ENCODE measurements at places on chromosomes 16 and 17. TPM values are rescaled to one million over a fixed set of nuclear protein-coding genes. Genes with fewer than 3 reads are reported as not detected.
A peak's percentile ranks its signal among the peaks of the same experiment; 100 is the strongest.

- no peak for DNase-seq
Measured at GRCh38 chr17:71464751-71465150, 656.1 kb upstream of the SOX9 start.

Gene MT4
- total RNA-seq, result not detected

GRCh38 chr17:78838574-78839005 lies 2.0 kb downstream of the USP36 start:
- DNase-seq, result no peak

GRCh38 chr17:38867968-38868816 lies 1.7 kb upstream of the LASP1 start:
- DNase-seq, result peak; percentile 77

- DNase-seq, result no peak
Measured at GRCh38 chr16:55577887-55578286, 11.4 kb downstream of the CAPNS2 start.

- no peak for DNase-seq
Measured at GRCh38 chr17:2198927-2199326, 104.7 kb downstream of the SMG6 start.

DNA sequence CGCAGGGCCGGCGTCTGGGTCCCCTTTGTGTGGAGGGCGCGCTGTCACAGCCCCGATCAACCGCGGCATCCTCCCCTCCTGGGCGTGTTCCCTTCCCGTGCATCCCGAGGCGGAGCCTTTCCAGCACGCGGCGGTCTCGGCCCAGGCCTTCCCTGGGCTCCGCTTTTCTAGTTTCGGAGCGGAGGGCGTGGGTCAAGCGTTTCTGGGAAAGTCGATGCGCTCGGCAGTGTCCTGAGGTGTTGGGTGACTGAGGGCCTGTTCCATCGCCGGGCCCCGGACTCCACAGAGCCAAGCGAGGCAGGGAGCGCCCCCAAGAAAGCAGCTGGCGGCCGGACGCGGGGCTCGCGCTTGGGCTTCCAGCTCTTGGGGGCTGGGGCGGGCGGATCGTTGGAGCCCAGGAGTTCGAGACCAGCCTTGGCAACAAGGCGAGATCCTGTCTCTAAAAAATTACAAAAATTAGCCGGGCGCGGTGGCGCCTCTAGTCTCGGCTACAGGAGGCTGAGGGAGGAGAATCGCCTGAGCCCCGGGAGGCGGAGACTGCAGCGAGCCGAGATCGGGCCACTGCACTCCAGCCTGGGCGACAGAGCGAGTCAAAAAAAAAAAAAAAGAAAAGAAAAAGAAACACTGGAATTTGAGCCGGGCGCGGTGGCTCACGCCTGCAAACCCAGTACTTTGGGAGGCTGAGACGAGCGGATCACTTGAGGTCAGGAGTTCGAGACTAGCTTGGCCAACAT lies 806 bp downstream of the IFT140 start:
- no peak for DNase-seq

- no peak for DNase-seq
Measured at GRCh38 chr16:31094088-31094423, 541 bp downstream of the VKORC1 start.

Gene RECQL5
- 17.3 TPM for total RNA-seq

- peak; percentile 50 for DNase-seq
Measured at GRCh38 chr16:69105501-69106361, at the start of gene HAS3. Gene HAS3 (plus strand): TSS chr16:69105653. CDS start chr16:69109396, 3,743 bp downstream.

Gene KRT15
- total RNA-seq, result not detected

Gene KRT9
- total RNA-seq, result not detected

GRCh38 chr16:87436225-87437172 lies 44.4 kb downstream of the MAP1LC3B start:
- no peak for DNase-seq
